Amniotic stem cell (primary cell): ENCODE measurements at places on chromosomes 7 and 10.

GRCh38 chr7:67847092-67847787 lies 850.6 kb downstream of the TYW1 start:
- DNase-seq, result no peak

GRCh38 chr7:70707823-70708243 lies 424.1 kb upstream of the GALNT17 start:
- no peak for DNase-seq

- no peak for DNase-seq
Measured at GRCh38 chr10:33315891-33316290, 18.6 kb downstream of the NRP1 start.

- peak; percentile 45 for DNase-seq
Measured at GRCh38 chr10:71260622-71261325, 48.4 kb downstream of the UNC5B start.

DNA sequence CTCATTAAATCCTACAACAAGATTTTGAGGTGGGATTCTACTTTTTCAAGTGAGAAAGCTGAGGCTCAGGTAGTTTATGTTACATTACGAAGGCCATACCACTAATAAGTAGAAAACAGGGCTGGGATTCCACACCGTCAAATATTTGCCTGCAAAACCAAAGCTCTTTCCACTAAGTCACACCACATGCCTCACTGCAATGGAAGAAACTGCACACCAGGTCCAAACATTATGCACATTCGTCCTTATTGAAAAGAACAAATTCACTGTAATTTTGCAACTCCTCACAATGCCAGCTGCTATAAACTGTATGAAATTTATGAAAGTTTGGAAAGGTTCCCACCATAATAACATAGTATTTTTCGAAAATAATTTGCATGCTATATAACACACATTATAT lies 66.5 kb downstream of the DGKB start:
- no peak for DNase-seq

- no peak for DNase-seq
Measured at GRCh38 chr10:122981066-122981464, 864 bp downstream of the PSTK start.

DNA sequence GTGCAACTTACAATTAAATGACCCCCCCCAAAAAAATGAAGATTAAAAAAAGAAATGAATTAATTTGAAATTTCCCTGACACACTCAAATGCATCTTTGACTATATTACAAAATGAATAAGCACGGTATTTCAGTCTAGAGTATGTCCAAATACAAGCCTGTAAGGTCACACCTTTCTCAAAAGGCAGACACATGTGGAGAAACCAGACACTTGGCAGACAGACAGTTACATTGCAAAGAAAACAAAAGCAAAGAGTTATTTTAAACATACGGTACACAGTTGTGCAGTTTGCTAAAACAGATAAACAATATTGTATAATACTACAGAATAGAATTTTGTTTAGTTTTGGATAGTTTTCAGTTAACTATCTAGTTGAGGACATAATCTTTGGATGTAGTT lies 153.0 kb downstream of the ATE1 start:
- no peak for DNase-seq

DNA sequence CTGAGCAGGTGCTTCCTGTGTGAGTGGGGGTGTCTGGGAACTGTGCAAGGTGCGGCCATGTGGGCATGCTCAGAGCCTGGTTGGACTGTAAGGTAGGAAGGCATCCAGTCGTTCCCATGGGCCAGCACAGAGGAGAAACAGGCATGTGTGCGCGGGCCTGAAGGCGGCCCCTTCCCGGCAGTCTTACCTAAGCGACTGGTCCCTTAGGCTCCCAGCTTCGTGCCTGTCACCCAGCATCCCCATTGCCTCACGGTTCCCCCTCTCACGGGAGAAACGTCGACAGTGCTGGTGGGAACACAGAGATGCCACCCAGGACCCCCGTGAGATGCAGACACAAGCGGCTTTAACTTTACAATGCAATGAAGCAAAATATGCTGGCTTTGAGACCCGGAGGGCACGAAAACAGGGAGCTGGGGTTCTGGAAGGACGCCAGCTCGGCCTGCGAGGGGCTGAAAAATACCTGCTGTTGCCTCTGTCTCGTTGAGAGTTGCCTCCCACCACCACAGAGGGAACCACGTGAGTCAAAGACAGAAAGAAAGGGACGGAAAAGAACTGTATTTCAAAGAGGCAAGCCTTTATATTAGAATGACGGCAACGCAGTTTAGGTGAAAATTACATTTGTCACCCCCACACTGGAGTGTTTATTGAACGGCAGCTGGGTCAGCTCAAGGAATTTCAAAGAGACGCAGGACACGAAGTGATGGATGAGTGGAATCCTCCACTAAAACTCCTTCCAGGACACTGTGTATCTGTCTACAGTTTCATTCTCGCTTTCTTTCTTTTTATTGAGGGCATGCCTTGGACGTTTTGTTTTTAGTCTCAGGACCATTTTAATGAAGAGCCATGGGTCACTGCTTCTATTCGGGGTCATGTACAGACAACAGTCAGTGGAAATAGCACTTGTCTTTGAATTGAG lies 128.4 kb downstream of the DNAJB6 start:
- DNase-seq, result no peak

- DNase-seq, result no peak
Measured at GRCh38 chr10:43226441-43226840, 40.4 kb downstream of the RASGEF1A start.

DNA sequence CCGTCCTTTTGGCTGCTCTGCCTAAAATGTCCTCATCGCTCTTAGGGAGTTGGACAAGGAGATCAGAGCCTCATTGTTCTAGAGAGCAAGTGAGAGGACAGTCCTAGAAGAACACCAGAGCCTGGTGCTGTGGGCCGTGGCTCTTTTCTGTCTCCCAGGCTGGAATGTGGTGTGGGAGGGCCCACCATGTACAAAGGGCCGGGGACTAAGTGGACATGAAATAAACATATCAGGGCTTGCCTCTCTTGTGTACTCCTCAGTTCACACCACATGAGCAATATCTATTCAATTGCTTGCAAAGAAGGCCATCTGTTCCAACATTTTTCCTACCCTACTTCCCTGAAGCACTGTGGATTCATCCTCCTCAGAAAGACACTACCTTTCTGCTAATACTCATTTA lies 510.4 kb downstream of the SUGCT start:
- DNase-seq, result no peak

DNA sequence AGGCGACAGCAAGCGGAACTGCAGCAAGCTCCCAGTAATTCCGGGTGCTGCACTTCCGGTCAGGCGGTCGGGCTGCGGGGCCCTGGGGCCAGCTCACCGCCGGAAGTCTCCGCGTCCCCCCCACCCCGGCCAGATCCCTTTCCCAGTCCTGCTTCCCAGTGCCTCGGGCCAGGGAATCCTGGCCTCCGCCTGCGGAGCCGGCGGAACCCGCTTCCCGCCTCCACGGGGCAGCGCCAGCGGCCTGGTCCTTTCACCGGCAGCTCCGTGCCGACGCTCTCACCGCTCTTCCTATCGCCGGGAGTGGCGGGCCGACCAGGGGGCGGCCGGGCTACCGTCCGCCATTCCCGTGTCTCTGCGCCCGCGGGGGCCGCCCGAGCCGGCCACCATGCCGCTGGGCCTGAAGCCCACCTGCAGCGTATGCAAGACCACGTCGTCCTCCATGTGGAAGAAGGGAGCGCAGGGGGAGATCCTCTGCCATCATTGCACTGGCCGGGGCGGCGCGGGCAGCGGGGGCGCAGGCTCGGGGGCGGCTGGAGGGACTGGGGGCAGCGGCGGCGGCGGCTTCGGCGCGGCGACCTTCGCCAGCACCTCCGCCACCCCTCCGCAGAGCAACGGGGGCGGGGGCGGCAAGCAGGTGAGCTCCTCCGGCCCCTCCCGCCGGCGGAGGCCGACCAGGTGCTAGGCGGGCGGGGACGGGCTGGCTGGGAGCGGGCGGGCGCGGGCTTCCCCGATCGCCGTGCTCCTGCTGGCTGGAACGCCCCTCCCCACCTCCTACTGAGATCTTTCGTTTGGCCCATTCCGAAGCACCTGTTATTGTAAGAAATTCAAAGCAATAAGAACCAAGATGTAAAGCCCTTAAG lies at the start of gene GATAD1:
TSS of gene GATAD1 (plus strand) at position 138 of the 860 bp plus-strand sequence. CDS start at position 386, 248 bp downstream.
- peak; percentile 87 for DNase-seq

GRCh38 chr7:43873300-43873699 lies 4.0 kb upstream of the MRPS24 start:
- peak; percentile 12 for DNase-seq

DNA sequence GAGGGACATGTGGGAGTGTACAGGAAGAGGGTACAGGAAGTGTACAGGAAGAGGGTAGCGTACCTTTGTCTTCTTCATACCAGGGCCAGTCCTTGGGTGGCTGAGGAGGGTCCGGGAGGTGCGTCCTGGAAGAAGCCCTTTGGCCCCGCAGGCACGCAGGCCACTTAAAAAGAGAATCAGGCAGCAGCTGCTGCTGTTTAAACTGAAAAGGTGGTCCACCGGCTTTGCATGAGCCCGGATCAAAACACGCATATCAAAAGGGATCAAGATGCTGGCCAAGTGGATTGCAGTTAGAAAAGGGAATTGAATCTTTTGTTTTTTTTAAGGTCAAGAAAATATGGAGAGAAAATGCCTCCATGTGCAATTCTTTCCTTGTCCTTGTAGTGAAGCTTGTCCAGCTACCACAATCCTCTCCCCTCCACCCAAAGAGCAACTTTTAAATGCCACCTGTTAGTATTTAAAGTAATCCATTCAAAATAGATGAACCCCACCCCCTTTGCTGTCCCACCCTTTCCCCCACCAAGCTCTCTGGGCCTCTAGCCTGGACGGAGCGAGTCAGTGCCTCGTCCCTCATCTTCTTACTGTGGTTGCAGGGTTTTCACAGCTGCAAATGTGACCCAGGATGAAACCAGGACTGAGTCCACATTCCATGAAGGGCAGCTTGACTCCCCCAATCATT lies 142.8 kb downstream of the GLCCI1 start:
- no peak for DNase-seq
